ENCODE measurements at places on chromosomes 12 and 14. TPM values are rescaled to one million over a fixed set of nuclear protein-coding genes. Genes with fewer than 3 reads are reported as not detected.

- peak; percentile 51 for DNase-seq
Measured at GRCh38 chr12:49026678-49027480, 8.3 kb upstream of the PRKAG1 start.

GPRC5D gene
- total RNA-seq, result not detected

SLCO1B3 gene
- total RNA-seq, result not detected

- no peak for DNase-seq
Measured at GRCh38 chr14:84080944-84081343, 1449.0 kb upstream of the FLRT2 start.

GRCh38 chr12:46437469-46437868, 64.9 kb upstream of the SLC38A2 start:
- DNase-seq, result no peak

ZC2HC1C gene
- total RNA-seq, result 2.5 TPM

- DNase-seq, result no peak
Measured at GRCh38 chr12:52225752-52226151, 7.3 kb upstream of the KRT7 start.

DNA sequence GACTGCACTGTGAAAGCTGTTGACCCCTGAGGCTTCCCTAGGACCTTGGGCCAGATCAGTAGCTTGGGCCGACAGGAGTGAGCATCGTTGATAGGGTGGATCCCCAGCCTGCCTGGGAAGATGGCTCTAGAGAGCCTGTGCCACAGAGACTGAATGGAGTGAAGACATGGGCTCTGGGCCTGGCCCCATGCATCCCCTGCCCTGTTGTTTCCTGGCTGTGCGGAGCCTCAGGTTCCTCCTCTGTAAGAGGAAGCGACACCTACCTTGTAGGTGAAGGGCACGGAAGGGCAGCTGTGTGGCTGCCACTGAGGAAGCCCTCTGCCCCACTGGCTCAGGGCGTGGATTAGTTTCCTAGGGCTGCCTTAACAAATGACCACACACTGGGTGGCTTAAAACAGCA, 23.9 kb downstream of the PLEKHG3 start:
- no peak for DNase-seq

AKAP5 gene
- total RNA-seq, result 0.13 TPM

- no peak for DNase-seq
Measured at GRCh38 chr14:88598097-88598675, 35.3 kb downstream of the ZC3H14 start.

DNA sequence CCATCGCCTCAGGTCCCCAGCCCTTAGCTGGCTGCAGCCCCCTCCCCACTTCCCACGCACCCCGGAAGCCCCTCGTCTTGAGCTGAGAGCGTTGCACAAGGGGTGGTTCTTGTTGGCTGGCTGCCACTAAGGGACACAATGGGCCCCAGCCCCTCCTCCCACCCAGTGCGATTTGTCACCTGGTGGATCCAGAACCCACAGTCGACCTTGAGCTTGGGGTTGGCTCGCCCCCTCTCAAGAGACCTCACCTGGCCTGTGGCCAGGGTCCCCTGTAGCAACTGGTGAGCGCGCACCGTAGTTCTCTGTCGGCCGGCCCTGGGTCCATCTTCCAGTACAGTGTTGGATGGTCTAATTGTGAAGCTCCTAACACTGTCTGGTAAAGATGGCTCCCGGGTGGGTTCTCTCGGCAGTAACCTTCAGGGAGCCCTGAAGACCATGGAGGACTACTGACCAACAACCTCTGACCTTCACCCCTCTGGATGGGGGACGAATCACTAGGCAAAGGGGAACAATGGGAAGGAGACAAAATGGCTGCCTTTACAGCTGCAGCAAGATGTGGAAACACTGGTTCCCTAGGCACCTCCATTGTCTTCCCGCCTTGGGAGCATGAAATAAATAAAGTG, 6.6 kb downstream of the PHB2 start:
- DNase-seq, result no peak

GRCh38 chr12:87509237-87509820, 519.9 kb downstream of the C12orf50 start:
- DNase-seq, result no peak

GRCh38 chr14:81662066-81662465, 128.4 kb upstream of the SEL1L start:
- no peak for DNase-seq

GRCh38 chr12:131065801-131066200, 112.1 kb downstream of the ADGRD1 start:
- peak; percentile 38 for DNase-seq

DNA sequence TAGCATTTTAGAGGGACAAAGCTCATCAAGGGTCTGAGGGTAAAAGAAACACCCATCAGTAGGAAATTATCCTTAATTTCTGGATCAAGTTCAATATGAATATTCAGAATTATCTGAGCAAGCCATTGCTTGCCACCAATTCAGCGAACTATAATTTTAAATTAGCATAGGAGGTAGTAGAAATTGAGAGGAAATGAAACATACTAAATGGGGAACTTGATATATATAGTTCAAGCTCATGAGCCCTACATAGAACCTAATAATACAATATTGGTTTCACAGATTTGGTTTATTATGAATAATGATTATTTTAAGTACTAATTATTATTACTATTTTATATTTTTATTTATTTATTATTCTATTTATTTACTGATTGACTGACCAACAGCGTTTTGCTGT, 42.1 kb upstream of the GXYLT1 start:
- DNase-seq, result no peak

RHEBL1 gene
- not detected for total RNA-seq

GRCh38 chr14:104827177-104828055, 26.5 kb downstream of the ZBTB42 start:
- no peak for DNase-seq

SLC38A4 gene
- 17.0 TPM for total RNA-seq

AGAP2 gene
- total RNA-seq, result 3.5 TPM

GRCh38 chr14:73761618-73762355, 47.6 kb upstream of the PNMA1 start:
- DNase-seq, result no peak

GRCh38 chr14:94116701-94117100, 6.2 kb downstream of the IFI27 start:
- DNase-seq, result no peak

CHFR gene
- total RNA-seq, result 13.8 TPM

ANKRD33 gene
- not detected for total RNA-seq

GRCh38 chr14:23482823-23483148, 13.3 kb downstream of the NGDN start:
- no peak for DNase-seq

ABHD4 gene
- total RNA-seq, result 37.2 TPM

DNA sequence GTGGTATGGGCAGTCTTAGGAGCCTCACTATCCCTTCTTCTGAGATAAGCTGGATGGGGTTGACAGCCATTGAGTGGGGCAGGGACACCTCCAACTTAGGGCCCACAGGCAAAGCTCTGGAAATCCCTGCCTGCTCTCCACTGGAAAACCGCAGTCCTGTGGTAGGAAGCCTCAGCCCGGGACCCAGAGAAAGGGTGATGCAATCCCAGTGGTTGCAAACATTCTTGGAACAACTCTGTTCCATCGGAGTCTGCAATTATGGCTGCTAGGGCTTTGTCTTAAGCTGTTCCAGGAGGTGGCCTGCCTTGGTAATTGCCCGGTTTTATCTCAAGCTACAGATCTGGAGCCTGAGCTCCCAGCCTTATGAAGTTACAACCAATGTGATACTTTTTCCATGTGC, 133.4 kb downstream of the DICER1 start:
- DNase-seq, result no peak

DNA sequence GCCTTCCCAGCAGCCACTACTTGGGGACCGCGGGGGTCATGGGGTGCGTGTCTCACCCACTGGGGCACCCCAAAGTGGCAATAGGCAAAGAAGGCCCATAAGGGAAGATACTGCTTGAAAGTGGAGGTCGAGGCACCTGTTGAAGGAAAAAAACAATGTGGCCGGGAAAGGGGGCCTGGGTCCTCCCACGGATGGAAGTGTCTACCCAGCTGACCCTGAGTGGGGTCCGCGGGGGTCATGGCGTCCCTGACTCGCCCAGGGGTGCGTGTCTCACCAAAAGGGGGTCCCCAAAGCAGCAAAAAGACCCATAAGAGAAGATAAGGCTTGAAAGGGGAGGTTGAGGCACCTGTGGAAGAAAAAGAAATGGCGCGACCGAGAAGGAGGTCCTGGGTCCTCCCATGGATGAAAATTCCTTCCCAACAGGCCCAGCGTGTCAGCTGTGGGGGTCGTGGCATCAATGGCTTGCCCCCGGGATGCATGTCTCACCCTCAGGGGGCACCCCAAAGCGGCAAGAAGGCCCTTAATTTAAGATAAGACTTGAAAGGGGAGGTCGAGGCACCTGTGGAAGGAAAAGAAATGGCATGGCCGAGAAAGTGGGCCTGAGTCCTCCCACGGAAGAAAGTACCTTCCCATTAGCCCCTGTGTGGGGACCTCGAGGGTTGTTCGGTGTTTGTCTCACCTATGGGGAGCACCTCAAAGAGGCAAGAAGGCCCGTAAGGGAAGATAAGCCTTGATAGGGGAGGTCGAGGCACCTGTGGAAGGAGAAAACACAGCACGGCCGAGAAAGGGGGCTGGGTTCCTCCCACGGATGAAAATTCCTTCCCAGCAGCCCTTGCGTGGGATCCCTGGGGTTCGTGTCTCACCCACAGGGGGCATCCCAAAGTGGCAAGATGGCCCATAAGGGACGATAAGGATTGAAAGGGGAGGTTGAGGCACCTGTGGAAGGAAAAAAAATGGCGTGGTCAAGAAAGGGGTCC, 266.0 kb downstream of the ALG10 start:
- peak; percentile 12 for DNase-seq

DNA sequence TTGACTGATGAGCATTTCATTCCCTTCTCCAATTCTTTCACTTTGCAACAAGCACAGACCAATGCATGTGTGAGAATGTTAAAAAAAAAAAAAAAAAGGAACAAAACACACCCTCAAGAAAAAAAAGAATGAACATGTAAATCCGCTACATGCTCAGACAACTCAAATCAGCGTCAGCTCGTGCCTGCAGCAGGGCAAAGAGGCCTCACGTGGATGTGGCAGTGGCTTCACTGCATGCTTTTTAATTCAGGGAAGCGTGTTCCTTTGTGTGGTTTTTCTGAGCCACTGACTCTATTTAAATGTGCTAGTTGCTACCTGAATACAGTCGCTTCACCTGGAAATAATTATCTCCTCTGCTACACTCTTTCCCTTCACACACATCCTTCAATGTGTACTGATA, 55.1 kb downstream of the PPP1R36 start:
- no peak for DNase-seq

DNA sequence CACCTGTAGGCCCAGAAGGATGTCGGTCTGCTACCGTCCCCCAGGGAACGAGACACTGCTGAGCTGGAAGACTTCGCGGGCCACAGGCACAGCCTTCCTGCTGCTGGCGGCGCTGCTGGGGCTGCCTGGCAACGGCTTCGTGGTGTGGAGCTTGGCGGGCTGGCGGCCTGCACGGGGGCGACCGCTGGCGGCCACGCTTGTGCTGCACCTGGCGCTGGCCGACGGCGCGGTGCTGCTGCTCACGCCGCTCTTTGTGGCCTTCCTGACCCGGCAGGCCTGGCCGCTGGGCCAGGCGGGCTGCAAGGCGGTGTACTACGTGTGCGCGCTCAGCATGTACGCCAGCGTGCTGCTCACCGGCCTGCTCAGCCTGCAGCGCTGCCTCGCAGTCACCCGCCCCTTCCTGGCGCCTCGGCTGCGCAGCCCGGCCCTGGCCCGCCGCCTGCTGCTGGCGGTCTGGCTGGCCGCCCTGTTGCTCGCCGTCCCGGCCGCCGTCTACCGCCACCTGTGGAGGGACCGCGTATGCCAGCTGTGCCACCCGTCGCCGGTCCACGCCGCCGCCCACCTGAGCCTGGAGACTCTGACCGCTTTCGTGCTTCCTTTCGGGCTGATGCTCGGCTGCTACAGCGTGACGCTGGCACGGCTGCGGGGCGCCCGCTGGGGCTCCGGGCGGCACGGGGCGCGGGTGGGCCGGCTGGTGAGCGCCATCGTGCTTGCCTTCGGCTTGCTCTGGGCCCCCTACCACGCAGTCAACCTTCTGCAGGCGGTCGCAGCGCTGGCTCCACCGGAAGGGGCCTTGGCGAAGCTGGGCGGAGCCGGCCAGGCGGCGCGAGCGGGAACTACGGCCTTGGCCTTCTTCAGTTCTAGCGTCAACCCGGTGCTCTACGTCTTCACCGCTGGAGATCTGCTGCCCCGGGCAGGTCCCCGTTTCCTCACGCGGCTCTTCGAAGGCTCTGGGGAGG, at the start of gene LTB4R:
TSS of gene LTB4R (plus strand) at position 857 of the 959 bp plus-strand sequence. CDS start 4,150 bp downstream, outside the sequence.
- peak; percentile 89 for DNase-seq

GRCh38 chr12:106669216-106669615, 86.4 kb downstream of the RFX4 start:
- no peak for DNase-seq

GRCh38 chr12:101841069-101841468, 10.3 kb upstream of the GNPTAB start:
- DNase-seq, result no peak

KIF26A gene
- total RNA-seq, result 3.2 TPM

DNA sequence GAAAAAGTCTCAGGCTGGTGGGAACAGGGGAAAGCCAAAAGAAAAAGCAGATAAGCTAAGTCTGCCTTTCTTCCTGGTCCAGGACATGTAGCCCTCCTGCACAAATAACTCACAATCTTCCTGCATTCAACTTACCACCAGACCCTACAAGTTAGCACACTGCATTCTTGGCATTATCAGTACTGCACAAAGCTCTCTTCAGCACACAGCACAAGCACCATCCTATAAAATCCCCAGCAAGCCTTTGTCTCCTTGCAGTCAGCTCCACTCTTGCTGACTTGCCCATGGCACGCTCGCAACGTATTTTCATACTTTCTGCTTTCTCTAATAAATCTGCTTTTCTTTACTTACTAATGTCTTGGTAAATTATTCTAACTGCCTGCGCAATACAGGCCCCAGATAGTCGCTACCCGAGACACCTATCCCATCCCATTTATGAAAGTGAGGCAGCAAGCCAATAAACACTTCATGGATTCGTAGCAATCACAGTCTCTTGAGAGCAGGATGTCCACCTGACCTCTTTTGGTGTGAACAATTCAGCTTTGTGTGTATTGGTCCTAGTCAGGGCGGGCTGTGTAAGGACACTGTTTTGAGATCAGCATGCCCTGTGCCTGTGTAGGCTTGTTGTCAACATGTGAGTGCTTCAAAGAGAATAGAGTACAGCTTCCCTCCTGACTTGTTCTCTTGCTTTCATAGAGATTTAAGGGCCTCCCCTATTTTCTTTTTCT, 49.0 kb downstream of the TMEM117 start:
- DNase-seq, result no peak

DNA sequence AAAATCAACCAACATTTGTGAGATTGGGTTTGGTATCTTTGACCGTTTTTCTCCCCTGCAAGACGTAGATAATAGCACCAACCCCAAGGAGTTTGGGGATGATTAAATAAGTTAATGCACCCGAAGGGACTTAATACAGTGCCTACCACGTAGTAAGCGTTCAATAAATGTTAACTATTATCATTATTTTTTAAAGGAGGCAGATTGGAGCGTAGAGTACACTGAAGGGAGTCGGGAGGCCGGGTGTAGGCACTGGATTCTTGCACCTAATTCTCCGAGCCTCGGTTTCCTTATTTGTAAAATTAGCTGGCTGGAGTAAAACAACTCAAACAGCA, 367 bp upstream of the FRS2 start:
- no peak for DNase-seq

- DNase-seq, result no peak
Measured at GRCh38 chr12:77577791-77578190, 252.9 kb upstream of the NAV3 start.

GRCh38 chr12:52526511-52526951, 6.3 kb upstream of the KRT5 start:
- DNase-seq, result no peak

- DNase-seq, result no peak
Measured at GRCh38 chr12:105492591-105493545, 162.4 kb downstream of the C12orf75 start.

GRCh38 chr12:2959505-2960389, 550 bp downstream of the TEAD4 start:
- DNase-seq, result peak; percentile 76

GRCh38 chr12:89833337-89834252, 125.0 kb upstream of the ATP2B1 start:
- no peak for DNase-seq

All from psoas muscle (tissue), 8 donors.